ENCODE measurements at places on chromosomes 1 and 21. TPM values are rescaled to one million over a fixed set of nuclear protein-coding genes. Genes with fewer than 3 reads are reported as not detected.
A peak's percentile ranks its signal among the peaks of the same experiment; 100 is the strongest.

GRCh38 chr1:66335859-66336640 is 197.9 kb upstream of the SGIP1 start:
- DNase-seq, result peak; percentile 95

DNA sequence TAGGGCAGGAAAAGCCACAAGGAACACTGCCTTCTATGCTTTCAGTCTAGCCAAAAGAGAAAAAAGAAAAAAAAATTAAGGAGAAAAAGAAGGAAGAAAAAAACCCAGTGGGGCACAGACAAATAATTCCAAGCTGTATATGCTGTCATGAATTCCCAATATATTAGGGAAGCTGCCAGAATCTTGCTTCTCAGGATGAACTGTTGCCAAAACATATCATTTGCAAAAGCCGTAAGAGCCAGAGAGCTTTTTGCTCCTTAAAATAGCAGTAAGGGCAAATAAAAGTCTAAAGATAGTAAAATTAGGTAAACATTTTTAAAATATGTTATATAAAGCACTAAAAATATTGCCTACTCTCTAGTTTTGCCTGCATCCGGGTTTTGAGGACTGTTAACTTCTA is 52.1 kb downstream of the PGM1 start:
- no peak for DNase-seq

GRCh38 chr1:64251971-64252370 is 48.5 kb downstream of the UBE2U start:
- DNase-seq, result no peak

DNA sequence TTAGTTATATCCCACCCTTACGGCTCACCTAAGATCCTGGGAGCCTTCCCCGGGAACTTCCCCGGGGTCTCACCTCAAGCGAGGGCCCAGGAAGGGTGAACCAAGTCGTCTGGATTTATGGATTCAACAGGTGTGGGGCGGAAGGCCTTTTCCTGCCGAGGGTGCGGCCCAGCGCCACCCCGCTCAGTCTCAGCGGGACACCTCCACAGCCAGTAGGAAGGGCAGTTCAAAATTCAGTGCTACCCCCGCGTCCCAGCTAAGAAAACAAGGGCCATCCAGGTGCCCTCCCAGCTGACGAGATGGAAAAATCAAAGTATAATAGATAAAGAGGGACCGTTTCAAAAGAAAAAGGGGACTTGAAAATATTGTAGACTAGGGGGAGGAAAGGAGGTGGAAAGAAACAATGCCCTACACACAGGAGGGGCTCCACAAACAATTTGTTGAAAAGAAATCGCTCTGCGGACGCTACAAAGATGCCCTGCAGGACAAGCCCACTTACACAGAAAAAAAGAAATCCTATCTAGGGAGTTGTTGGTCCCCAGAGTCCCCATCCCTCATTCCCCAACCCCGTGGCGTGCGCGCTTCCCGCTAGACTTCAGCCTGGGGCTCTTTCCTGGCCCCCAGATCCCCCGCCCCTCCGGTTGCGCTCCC is 1.3 kb downstream of the SLC2A1 start:
- DNase-seq, result no peak

DNA sequence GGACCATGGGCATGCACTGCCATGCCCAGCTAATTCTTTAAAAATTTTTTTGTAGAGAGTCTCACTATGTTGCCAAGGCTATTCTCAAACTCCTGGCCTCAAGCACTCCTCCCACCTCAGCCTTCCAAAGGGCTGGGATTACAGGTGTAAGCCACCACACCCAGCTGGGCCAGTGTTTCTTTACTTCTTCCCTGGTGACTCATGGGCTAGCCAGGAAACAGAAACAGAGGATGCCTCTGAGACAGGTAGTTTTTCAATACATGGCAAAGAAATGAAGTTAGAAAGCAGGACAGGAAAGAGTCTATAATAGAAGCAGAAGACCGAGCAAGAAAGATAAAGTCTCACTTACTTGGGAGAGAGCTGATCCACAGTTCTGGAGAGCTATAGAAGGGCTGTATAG is 7.6 kb upstream of the C1orf74 start:
- no peak for DNase-seq

- DNase-seq, result no peak
Observed at GRCh38 chr1:238582816-238583215, 692.1 kb upstream of the ZP4 start.

DNA sequence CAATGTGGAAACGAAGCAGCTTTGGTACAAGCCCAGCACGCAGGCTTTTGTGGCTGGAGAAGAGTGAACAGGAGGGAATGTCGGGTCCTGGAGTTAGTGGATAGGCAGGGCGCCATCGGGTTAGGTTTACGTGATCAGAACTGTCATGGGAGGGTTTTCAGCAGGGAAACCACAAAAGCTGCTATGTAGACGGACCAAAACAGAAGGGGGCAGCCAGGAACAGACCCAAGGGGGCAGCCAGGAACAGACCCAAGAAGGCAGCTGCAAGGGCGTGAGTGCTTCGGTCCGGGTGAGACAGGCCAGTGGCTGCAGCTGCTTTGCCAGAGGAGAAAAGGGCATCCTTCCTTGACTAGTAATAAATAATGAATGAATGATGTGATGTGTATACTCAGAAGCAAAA is 77.5 kb upstream of the KIF1B start:
- no peak for DNase-seq

DNA sequence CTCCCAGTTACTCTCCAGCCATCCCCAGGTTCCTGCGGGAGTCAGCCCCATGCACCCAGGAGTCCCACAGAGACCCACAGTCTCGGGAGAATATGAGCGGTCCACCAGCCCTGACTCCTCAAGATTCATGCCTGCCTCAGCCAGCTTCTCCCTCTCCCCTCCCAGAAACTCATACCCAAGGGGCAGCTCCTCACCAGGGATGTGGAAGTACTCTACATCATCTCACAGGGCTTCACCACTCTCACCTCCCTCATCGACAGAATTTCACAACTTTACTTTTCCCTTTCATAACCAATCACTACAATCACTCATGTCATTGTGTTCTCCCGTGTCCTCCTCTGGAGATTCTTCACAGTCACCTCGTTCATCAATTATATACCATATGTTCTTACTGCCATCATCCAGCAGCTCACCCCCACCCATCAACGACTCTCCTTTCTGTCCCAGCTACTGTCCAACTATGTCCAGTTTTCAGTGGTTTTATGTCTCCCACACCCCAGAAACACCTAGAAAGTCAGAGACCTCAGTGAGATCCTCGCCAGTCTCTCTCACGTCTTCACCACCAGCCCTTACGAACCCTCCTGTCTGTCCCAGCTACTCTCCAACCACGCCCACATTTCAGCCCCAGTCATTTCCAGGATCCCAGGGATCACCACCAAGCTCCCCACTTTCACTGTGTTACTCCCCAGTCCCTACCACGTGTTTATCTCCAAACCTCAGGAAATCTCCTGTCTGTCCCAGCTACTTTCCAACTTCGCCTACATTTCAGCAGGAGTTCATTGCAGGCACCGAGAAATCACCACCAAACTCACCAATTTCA is 1530.1 kb upstream of the TPTE start:
- peak; percentile 56 for DNase-seq

- no peak for DNase-seq
Observed at GRCh38 chr1:173666646-173667045, 3.0 kb downstream of the ANKRD45 start.

DNA sequence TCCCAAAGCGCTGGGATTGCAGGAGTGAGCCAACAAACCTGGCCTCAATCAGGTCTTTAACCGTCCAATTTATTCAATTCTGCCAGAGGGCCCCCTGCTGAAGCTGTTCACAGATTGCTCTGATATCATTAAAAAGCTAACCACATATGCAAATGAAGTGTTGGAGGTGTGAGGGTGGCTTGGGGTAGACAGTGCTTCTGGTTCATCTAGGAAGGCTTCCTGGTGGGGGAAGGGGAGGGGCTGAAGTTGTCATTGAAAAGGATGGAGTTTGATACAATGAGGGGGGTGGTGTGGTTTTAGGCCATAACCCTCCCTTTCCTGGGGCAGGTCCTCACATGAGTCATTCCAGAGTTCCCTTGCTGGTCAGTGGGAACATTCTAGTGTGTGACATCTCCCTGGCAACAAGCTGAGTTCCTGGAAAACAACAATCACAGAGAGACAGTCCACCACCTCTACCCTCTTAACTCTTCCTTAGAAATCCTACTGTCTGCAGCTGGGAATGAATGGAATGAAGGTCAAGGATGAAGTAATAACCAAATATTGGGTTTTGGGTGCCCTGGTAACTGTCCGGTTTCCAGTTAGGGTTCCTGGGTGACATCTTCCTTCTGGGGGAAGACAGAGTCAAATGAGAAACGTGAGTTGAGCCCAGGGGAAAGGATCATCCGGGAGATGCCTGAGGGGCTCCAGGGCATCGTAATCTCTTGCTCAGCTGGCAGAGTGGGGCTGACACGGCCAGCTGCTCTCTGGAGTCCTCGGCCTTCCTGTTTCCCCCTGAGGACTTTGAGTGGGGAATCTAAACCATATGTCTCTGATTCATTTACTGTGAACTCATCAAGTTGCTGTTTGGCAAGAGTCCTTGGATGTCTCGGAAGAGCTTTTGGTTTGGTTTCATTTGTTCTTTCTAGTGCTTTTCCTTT is 32.2 kb downstream of the BATF3 start:
- DNase-seq, result peak; percentile 78

GRCh38 chr1:67677408-67677807 is 7.6 kb upstream of the GADD45A start:
- DNase-seq, result no peak

DNA sequence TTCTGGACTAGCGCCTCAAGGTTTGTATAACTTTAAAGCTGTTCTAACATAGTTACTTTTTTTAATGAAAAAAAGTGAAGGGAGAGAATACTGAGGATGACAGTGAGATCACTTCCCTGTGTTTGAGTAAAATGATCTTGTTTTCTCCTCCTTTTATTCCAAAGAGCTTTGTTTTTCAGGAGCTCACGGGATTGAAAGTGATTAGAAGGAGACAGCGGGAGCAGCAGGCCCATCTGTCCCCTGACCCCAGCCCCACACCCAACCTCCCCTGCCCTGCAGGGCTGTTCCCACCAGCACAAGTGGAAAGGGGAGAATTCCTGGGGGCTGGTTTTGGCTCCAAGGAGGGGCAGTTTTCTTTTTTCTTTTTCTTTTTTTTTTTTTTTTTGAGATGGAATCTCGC is 2.1 kb upstream of the DNMT3L start:
- DNase-seq, result no peak

DNA sequence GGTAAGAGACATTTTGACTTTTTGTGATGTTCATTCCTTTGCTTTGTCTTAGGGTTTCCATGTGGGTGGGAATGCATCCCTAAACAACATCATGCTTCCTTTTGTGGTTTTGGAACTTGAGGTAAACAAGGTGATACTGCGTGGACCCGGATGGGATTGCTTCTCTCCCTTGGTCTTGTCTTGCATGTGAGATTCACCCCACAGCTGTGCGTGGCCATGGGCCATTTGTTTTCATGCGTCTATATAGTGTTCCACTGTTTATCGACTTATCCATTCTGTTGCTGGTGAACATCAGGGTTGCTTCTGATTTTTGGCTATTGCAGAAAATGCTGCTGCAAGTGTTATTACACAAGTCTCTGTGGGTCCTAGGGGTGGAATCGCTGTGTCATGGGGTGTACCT is 21.1 kb downstream of the CRYAA start:
- no peak for DNase-seq

- no peak for DNase-seq
Observed at GRCh38 chr1:30804352-30804751, 46.8 kb upstream of the LAPTM5 start.

DNA sequence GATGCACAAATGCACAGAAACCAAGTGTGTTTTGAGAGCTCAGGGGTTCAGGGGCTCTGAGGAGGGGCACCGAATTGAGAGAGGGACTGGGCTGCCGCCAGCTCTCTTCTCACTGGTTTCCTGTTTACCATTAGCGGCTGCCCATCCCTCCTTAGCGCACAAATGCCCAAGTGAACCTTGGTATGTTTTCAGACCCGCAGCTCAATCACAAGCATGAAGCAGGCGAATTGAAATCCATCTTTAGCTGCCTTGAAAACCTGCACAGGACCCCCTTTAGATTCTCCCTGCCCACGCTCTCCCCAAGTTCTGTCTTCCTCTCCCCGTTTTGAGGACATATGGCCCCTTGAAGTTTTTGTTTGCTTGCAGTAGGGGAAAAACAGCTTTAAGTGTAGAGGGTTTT is 61.1 kb upstream of the ACOT11 start:
- no peak for DNase-seq

DNA sequence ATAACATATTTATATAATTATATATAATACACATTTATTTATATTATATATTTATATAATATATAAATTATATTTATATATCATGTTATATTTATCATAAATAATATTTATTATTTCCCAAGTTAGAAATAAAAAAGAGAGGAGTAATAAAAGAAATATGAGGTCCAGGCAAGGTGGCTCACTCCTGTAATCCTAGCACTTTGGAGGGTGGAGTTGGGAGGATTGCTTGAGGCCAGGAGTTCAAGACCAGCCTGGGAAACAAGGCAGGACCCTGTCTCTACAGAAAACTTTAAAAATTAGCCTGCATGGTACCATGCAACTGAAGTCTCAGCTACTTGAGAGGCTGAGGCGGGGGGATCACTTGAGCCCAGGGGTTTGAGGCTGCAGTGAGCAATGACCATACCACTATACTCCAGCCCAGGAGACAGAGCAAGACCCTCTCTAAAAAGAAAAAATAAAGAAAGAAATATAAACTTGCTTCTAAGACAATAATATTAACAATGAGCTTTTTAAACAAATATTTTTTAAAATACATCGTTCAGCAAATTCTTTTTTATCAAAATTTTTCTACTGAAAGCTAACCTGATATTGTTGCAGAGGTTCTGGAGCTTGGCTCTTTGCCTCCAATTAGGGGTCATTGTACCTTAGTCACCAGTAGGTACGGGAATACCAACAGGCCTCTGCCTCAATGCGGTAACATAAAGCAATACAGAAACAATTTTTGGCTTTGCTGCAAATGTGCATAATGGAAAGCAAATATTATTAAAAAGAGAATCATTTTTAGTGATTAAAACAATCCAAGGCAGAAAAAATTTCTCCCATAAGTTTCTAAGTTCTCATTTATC is 290.0 kb downstream of the SETD4 start:
- no peak for DNase-seq

DNA sequence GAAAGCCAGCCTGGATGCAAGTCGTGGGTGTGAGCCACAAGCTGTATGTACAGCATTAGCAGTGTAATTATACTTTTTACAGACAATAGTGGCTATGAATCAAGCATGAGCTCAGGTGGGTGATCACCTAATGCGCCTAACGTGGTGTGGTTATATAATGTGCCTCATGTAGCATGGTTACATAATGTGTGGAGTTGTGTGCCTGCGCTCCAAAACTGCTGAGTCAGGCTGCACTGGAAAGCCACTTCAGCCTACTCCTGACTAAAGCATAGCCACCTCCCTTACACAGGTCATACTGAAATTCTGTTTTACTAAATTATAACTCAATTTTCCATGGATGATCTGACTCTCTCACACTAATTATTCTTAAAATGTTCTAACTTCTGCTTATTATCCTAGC is 69.8 kb downstream of the KCNT2 start:
- no peak for DNase-seq

GRCh38 chr1:170619241-170620028 is 44.5 kb upstream of the PRRX1 start:
- DNase-seq, result no peak

GRCh38 chr1:62590970-62591368 is 6.4 kb upstream of the ANGPTL3 start:
- no peak for DNase-seq

Gene LCE2A
- not detected for total RNA-seq

Gene DNAJC28
- total RNA-seq, result 4.5 TPM

Gene OLFML2B
- total RNA-seq, result 4.5 TPM

Gene YARS1
- 23.3 TPM for total RNA-seq

Gene SGIP1
- 1.3 TPM for total RNA-seq

Gene RGS13
- total RNA-seq, result not detected

Gene NBPF12
- 6.5 TPM for total RNA-seq

Gene LCE1B
- not detected for total RNA-seq

Gene OR2L13
- total RNA-seq, result not detected

Gene COL9A2
- total RNA-seq, result 0.59 TPM

Gene KCNK2
- total RNA-seq, result 0.12 TPM

Gene HCRTR1
- total RNA-seq, result not detected

Gene OR10Z1
- not detected for total RNA-seq
